NCI-H446 (cell line): ENCODE measurements at places on chromosomes 11 and 22.
A peak's percentile ranks its signal among the peaks of the same experiment; 100 is the strongest.

DNA sequence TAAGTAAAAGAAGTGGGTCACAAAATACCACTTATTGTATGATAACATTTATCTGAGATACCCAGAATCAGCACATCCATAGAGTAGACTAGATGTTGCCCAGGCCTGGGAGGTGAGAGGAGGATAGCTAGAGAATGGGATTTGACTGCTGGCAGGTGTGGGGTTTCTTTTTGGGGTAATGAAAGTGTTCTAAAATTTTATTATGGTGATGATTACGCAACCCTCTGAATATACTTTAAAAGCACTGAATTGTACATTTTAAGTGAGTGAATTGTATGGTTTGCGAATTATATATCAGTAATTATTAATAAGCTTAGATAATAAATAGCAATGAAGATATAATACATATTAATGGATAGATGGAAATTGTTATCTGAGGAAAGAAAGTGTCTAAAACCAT is 35.7 kb upstream of the ACAT1 start:
- no peak for DNase-seq

DNA sequence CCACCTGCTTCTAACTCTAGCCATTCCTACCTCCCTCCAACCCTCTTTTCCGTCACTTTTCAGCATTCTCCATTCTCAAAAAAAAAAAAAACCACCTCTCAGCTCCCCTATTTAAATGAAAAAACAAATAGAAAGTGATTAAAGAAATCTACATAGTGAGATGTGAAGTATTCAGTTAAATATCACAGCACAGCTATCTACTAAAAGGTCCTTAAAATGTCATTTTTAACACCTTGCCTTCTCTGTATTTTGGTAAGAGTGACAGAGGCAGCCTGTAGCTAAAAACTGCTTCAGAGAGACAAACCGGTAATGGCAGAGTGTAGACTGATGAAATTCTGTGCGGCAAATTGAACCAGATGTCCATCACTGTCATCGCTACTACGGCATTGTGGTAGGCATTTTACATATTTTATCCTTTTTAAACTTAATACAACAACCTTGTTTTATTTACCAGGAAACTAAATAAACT is 346 bp upstream of the ALG9 start:
- DNase-seq: no peak

GRCh38 chr11:37558619-37559210 is 960.7 kb upstream of the RAG2 start:
- no peak for DNase-seq

- no peak for DNase-seq
These were observed 62.7 kb downstream of the MCM5 start for GRCh38 chr22:35462498-35463230.

- DNase-seq: no peak
These were observed 7.1 kb upstream of the FLI1 start for GRCh38 chr11:128686745-128687177.

DNA sequence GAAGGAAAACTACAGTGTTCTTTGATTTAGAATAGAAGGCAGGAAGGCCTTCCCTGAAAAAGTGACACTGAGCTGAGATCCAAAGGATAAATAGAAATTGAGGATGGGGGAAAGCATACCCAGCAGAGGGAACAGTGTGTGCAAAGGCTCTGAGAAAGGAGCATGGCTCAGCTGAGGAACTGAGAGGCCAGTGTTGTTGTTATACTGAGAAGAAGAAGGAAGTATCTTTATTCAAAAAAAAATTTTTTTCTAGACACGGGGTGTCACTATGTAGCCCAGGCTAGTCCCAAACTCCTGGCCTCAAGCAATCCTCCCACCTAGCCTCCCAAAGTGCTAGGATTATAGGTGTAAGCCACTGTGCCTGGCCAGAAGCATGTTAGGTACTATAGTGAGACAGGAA is 3.5 kb upstream of the PIK3C2A start:
- no peak for DNase-seq

- DNase-seq: peak; percentile 89
These were observed 129.2 kb upstream of the MTMR2 start for GRCh38 chr11:96052921-96053651.

DNA sequence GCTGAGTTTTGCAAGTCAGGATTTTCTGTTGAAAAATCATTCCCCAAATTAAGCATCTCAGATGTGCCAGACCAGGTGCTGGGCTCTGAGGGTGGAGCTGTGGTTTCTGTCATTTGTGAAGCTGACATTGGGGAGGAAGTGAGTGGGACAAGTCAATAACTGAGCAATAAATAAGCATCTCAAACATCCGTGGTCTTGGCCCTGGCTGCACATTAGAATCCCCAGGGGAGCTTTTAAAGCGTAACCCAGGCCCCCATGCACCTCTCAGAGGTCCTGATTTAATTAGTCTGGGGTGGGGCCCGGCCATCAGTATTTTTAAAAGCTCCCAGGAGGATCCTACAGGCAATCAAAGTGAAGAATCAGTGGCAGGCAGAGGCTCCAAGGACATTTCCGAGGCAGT is 420.0 kb downstream of the MN1 start:
- no peak for DNase-seq

- no peak for DNase-seq
These were observed 1.7 kb downstream of the UVRAG start for GRCh38 chr11:75816561-75817239.
